ENCODE measurements at places on chromosomes 2 and 18.

DNA sequence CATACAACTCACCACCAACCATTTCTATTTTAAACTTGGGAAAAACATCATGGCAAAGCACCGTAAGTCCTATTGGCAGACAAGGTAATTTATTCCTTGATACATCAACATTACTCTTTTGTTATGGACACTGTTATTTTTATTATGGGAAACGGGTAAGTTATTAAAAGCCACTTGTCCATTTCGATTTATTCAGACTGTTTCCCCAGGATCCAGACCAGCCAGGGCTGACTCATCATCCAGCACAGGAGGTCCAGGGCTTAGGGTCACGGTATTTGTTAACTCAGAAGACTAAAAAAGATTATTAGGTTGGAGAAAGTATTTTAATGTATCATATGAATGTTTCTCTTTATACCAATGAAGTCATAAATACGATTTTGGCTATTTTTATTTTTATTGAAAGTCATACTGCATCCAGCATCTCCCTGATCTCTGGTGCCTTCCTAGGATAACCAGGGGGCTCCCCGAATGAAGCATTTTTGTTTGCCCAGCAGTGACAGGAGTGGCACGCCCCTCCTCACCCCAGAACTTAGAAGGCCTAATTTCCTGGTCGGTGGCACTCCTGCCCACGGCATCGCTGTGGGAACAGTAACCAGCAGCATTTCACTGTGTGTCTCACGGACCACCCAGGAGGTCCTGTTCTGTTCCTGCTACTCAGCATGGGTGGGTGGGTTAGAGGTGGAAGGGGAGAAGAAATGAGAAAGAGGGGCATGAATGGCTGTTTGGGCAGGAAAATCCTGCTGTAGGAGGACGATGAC lies 446.1 kb downstream of the EIPR1 start:
- no peak for DNase-seq

DNA sequence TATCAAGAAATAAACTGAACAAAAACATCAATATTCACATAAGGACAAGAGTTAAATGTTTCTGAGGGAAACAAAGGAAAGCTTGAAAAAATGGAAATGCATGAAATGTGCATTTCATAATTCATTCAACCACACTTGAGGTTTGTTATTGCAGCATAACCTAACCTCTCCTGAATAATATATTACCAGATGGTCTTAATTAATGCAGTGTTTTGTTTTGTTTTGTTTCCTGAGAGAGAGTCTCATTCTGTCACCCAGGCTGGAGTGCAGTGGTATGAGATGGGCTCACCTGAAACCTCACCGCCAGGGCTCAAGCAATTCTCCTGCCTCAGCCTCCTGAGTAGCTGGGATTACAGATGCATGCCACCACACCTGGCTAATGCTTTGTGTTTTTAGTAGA lies 139.9 kb upstream of the PIEZO2 start:
- no peak for DNase-seq

DNA sequence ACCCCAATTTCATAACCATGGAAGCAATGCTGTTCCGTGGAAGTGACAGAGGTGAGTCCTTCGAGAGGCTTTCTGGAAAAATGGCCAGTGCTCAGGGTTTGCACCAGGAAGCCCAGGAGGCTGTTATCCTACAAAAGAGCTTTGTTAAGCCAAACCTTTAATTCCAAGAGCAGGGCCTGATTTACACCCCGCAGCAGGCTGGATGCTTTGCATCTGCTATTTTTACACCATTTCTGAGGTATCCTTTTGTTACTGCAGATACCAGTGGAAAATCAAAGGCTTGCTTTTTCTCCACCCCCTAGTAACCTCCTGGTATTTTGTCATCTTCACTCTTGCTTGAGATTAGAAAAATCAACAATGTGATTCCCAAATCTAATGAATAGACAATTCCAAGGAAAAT lies 380.6 kb downstream of the SOX11 start:
- no peak for DNase-seq

DNA sequence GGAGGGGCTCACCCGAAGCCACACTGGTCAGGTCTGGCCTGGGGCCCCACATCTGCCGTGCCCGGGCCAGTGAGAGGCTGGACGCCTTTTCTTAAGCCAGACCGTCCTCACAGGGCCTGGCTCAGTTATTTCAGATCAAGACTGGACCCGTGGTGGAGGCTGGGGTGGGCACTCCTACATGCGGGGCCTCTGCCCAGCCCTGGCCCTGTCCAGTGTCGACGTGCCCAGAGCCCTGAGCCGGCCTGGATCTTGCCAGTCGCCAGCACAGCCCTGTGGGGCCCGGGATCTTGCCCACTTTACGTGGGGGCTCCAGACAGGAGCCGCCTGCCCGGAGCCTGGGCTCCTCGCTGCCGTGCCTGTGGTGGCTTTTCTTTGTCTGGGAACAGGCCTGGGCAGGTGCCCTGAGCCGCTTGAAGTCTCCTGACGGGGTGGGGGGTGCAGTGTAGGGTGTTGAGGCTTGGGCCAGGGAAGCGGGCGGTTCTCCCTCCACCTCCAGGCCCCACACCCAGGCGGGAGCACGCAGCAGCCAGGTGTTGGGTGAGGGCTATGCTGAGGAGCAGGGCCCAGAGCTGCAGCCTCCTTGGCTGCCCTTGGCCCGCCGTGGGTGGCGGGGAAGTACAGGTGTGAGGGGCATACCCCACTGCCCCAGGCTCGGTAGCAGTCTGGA lies 6.0 kb downstream of the GPC1 start:
- DNase-seq = no peak

DNA sequence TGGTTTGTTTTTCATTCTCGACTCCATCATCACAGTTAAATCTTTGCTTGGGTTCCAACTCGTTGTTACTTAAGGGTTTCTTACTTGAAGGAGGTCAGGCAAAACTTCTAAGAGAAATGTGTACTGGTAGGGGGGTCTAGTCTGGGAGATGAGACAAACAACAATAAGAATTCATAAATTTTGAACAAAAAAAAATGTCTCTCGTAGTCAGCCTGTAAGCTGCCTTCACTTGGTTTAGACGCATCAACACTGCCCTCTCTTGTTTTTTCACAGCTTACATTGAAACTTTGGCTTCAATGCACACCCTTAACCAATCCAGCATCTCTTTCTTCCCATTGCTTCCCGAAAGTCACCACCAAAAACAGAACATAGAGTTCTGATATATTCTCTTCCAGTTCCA lies 576.4 kb upstream of the PIK3C3 start:
- DNase-seq = no peak

GRCh38 chr2:175005733-175006264 lies 618 bp upstream of the CHN1 start:
- DNase-seq = no peak

DNA sequence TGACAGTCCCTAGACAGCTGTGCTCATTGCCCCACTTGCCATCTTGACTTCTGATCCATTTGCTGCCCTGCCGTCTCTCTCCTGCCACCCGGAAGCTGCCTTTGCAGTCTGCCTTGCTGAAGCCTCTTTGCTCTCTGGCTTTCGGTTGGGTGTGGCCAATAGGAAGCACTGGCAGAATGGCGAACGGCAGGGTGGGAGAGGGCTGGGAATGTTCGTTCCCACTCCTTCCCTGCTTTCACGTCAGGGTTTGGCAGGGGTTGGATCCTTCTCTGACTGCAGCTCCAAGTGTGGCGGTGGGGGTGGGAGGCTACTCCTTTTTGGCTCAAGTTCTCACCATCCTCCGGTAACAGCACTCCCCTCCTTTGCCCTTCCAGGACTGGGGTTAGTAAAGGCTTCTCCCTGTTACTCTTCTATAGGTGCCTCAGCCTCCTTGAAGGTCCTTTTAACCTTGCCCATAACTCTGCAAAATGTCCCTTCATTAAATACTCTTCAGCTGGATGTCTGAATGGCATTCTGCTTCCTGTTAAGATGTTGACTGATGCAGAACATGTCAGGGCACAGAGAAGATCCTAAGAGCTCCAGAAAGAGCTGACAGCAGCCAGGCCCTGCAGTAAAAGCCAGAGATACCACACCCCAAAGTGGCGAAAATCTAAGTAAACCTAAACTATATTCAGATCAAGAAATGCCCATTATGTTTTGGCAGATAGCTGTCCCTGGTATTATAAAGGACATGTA lies 299.7 kb downstream of the CDCA7 start:
- no peak for DNase-seq

GRCh38 chr18:9994026-9994570 lies 80.3 kb downstream of the VAPA start:
- DNase-seq = no peak

GRCh38 chr2:96819128-96819875 lies 3.2 kb downstream of the CNNM3 start:
- no peak for DNase-seq

- no peak for DNase-seq
These were observed 4.4 kb downstream of the ADRA2B start for GRCh38 chr2:96111823-96112500.

GRCh38 chr2:199818026-199818425 lies 33.0 kb downstream of the FTCDNL1 start:
- no peak for DNase-seq

DNA sequence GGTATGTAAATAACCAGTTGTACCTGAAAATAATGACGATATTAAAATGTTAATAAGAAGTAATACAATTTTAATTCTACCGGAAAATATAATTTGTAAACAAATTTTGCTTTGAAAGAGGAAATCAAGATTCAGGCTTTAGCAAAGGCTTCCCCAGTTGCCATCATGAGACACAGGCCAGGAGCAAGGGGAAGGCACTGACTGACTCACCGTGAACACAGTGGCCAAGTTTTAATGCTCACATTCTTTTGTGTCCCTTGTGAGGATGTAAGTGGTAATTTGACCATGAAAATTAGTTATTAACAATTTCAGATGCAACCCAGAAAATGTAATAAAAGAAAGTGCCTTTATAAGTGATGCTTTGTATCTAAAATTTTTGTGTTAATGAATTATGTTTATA lies 164.1 kb downstream of the GREB1L start:
- no peak for DNase-seq

DNA sequence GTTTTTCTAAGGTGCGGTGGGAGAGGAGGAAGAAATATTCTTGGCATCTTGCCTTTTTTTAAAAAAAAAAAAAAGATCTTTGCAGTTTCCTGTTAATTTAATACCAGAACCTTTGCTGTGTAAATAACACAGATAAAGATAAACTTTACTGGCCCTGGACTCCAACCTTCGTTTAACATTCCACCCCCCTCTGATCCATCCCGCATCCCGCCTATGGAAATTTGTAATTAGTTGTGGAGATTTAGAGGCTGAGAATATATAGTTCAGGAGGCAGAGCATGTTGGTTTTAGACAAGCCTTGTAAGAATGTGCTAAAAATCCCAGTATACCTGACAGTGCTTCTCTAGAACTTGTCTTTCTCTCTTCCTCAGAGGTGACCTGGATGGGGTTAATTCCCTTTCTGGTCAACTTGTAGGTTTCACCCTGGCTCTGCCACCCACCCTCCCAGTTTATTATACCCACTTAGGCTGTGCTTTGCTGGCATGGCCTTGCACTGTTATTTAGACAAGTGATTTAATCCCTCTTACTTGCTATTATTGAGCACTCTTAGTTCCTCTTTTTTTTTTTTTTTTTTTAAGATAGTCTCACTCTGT lies 2.9 kb upstream of the C2orf72 start:
- DNase-seq = no peak

GRCh38 chr2:79695248-79695647 lies 182.4 kb downstream of the CTNNA2 start:
- no peak for DNase-seq

DNA sequence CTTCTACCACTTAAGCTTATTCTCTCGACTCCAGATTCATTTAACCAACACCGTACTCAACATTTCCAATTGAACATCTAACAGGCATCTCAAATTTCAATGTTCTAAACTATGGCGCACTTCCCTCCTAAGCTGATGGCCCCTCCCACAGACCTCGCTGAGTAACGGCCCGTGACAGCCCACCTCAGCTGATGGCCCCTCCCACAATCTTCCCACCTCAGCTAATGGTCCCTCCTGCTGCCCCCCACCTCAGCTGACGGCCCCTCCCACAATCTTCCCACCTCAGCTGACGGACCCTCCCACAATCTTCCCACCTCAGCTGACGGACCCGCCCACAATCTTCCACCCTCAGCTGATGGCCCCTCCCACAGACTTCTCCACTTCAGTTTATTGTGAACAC lies 57.1 kb upstream of the TSPYL6 start:
- DNase-seq = no peak

GRCh38 chr2:10811517-10811916 lies 1.1 kb downstream of the PDIA6 start:
- no peak for DNase-seq

- no peak for DNase-seq
These were observed 267.6 kb downstream of the SRBD1 start for GRCh38 chr2:45343251-45344017.

DNA sequence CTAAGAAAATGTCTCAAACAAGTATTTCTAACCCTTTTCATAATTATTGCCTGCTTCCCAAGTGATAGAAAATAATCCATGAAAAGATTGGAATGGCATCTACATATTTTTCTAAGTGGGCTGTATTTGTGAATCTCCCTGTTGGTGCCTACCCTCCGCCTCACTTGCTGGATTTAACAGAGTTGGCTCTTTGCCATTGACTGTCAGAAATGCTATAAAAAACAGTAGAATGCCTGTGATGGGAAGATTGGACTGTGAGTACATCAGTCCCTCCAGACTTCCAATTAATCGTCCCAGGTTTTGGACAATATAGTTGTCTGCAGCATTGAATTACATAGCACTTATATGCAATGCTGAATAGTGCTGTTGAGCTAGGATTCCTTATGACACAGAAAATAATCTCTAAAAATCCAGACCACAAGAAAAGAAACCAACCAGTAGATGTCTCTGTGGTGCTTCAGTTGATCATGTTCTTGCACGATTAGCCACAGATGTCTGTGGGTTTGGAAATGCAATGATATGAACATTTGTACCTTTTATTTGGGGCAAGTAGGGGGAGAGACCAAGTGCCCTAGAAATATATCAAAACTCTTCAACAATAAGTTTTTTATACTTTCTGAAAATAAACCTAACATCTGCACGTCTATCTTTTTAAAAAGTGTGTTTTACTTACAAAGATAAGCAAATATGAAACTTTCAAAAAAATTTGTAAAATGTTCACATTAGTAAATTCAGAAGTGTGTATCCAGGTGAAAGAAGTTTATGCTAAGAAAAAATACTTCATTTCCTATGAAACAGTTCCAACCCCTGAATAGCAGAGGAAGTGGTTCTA lies 88.5 kb downstream of the DYNAP start:
- DNase-seq = no peak

GRCh38 chr2:167293172-167293781 lies 405.0 kb downstream of the XIRP2 start:
- DNase-seq = no peak

- no peak for DNase-seq
These were observed 125.9 kb downstream of the CCDC85A start for GRCh38 chr2:56309626-56310170.

- DNase-seq = no peak
These were observed 17.5 kb upstream of the DPP4 start for GRCh38 chr2:162091325-162092007.

GRCh38 chr2:189570570-189571031 lies 10.0 kb downstream of the SLC40A1 start:
- DNase-seq = no peak

- no peak for DNase-seq
These were observed 50.8 kb upstream of the FANCL start for GRCh38 chr2:58291726-58292438.

GRCh38 chr2:236997069-236997715 lies 88.5 kb upstream of the COPS8 start:
- DNase-seq = no peak

GRCh38 chr18:6203791-6204190 lies 210.9 kb downstream of the L3MBTL4 start:
- DNase-seq = peak; percentile 53

- no peak for DNase-seq
These were observed 2003.8 kb upstream of the PIK3C3 start for GRCh38 chr18:39951142-39951720.

GRCh38 chr18:58143386-58143785 lies 99.4 kb downstream of the NEDD4L start:
- DNase-seq = no peak

Data from lower leg skin (tissue), 4 donors.